ENCODE measurements at places on chromosomes 16 and 17.

GRCh38 chr16:28103516-28104170, 40.1 kb upstream of the GSG1L start:
- no peak for DNase-seq

DNA sequence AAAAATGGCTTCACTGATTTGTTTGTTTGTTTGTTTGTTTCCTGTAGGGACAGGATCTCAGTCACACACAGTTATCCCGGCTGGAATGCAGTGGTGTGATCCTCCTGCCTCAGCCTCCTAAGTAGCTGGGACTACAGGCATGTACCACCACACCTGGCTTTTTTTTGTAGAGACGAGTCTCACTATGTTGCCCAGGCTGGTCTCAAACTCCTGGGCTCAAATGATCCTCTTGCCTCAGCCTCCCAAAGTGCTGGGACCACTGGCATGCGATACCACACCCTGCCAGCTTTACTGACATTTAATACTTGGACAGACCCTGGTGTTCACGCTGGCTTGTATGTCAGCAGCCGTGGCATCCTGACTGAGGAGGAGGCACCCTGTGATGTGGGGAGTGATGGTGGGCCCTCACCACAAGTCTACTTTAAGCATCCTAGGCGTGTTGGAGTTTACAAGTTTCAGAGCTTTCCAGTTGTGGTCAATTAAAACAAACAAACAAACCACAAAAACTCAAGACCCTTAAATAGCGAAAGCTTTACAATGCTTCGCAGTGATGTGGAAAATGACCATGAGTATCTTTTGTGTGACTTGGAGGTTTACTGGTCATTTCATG, 5.1 kb downstream of the ABCA3 start:
- DNase-seq = no peak

DNA sequence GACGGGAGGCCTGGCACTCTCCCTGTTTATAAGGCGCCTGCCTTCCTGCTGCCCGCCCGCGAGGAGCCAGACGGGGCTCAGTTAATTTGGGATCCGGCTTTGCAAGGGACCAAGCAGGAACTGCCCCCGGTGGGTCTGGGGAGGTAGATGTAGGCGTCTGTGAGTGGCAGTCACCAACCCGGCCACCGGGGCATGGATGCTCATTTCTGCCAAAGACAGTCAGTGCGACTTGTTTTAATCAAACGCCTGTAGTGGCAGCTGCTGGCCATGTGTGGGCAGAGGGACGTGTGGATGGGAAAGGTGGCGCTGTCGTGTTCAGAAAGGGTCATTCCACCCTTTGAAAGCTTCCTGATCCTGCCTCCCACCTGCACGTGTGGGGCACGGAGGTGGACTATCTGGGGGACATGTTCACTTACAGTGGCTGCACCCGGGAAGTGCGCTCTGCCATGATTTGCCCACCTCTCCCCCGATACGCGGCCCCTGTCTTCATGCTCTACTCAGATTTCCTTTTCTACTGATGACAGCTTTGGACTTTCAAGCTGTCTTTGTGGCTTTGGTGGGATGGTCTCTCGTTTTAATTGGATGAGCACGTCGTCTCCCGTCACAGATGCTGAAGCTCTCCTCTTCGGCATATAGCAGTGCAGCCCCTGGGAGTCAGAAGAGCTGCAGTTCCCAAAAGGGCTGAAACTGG, 60.3 kb upstream of the CIBAR2 start:
- DNase-seq = peak; percentile 75

DNA sequence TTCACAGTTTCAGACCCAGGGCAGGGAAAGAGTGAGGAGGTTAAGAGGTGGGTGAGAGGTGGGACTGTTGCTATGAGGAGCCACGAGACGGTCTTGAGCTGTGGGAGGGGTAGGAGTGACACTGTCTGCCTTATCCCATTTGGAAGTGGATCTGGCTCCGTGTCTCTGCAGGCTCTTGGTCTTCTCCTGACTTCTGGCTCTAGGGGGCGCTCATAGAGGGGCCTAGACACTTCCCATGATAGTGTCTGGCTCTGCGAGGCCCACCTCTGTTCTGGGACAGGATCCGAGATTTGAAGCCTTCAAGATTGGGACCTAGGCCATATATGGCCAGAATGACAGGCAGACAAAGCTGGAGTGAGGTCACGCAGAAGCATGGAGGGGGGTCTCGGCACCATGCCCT, 204.5 kb downstream of the GSG1L start:
- DNase-seq = peak; percentile 34

GRCh38 chr17:82615084-82616020, 32.9 kb downstream of the WDR45B start:
- no peak for DNase-seq

- DNase-seq = no peak
Measured at GRCh38 chr16:65500007-65500406, 378.1 kb upstream of the CDH11 start.

DNA sequence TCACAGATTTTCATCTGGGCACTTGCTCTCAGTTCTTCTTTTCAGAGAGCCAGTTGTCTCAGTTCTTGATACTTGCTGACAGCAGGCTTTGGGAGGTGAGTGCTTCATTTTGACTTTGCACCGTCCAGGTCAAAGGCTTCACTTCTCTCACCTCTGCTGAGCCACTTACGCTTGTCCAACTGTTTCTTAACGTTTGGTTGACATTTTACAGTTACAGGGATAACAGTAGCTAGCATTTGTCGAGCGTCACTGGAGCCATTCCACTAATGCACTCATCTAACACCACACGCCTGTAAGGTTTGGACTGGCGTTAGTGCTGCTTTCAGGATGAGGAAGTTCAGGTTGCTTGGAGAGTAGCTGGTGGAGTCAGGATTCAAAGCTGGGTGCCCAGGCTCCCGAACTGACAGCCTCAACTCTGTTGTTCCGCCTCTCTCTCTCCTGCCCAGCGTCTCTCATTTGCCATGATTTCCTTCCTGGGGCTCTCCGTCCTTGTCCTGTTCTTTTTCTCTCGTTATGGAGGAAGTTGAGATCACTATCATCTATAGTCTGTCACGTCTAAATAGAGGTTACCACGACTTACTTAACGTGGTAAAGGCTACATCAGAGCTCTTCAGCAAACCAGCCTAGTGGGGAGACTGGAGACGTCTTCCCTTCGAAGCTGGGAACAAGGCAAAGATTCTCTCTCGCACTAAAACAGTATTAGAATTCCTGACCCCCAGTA, 220.8 kb downstream of the RPTOR start:
- no peak for DNase-seq

- DNase-seq = peak; percentile 84
Measured at GRCh38 chr17:42920922-42921321, 20.3 kb downstream of the G6PC1 start.

- no peak for DNase-seq
Measured at GRCh38 chr17:79632432-79632735, 21.5 kb upstream of the RBFOX3 start.

DNA sequence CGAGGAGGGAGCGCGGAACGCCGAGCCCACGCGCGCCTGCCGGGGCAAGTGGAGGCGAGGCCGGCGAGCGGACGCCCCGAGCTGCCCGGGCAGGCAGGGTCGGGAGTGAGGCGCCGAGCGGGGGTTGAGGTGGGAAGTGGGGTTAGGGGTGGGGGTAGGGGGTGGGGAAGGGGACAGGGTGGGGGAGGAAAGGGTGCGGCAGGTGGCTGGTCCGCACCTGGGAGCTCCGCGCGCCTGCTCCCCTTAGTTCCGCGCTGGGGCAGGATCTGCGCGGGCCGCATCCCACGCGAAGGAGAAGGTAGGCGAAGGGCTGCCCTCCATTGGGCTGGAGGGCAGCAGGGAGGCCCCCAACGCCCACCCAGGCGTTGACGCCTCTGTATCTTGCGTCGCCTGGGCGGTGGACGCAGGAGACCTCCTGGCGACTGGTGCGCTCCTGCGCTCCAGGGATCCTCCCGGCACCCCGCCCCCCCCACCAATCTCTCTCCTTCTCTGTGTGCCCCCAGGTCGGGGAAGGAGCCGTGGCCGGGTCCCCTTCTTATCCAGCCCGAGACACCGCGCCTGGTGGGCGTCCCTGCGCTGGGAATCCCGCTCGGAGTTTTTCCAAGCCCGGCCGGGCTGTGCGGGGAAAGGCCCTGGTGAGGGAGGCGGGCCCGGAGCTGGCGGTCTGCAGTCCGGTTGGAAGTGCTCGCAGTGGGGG, 51.3 kb upstream of the AMZ2 start:
- DNase-seq = peak; percentile 43

- DNase-seq = no peak
Measured at GRCh38 chr16:88327561-88328312, 55.0 kb upstream of the ZNF469 start.

- peak; percentile 47 for DNase-seq
Measured at GRCh38 chr17:46264456-46265198, 30.3 kb upstream of the LRRC37A start.

DNA sequence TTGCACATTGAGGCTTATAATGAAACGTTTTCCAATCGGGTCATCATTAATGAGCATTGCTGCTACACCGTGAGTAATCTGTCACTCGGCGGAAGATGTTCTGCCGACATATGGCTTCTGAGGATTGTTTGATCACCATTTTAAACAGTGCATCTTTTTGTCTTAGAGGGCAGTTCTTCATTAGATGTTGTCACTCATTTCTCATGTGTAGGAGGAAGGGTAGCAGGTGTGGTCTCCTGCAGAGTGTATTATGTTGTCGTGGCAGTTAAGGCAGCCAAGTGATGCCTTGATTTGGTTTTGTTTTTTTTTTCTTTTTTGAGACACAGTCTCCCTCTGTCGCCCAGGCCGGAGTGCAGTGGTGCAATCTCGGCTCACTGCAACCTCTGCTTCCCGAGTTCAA, 50.5 kb downstream of the SEC14L1 start:
- DNase-seq = peak; percentile 85

DNA sequence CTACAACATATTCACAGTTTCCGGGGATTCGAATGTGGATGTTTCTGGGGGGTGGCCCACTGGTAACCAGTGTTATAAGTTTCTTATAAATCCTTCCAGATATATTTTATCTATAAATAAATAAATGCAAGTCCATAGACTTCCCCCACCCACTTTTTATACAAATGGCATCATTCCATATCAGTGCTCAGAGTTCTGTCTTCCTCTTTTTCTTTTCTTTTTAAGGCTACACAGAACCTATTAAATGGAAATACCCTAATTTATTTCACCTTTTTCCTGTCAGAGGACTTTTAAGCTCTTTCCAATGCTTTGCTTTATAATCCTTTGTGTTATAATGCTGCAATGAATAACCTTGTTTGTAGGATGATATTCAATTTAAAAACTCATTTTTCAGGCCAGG, 3.8 kb downstream of the LGALS9 start:
- no peak for DNase-seq

GRCh38 chr17:10119203-10120108, 79.0 kb downstream of the GAS7 start:
- no peak for DNase-seq

GRCh38 chr16:30902029-30902972, 5.9 kb downstream of the CTF1 start:
- DNase-seq = peak; percentile 83

GRCh38 chr16:27853651-27854050, 209.9 kb downstream of the GSG1L start:
- DNase-seq = no peak

GRCh38 chr16:19913340-19913645, 28.6 kb upstream of the GPRC5B start:
- no peak for DNase-seq

DNA sequence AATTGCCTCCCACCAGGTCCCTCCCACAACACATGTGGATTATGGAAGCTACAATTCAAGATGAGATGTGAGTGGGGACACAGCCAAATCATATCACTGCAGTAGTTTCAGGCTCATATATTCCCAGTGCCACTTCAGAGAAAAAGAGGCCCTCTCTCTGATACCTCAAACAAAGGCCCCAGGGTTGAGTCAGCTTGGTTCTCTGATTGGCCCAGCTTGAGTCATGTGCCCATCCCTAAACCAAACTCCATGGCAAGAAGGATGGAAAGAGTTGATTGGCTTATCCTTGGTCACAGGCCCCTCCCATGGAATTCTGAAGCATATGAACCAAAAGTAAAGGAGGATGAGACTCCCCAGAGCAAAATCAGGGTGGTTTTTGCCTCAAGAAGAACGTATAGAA, 75.9 kb upstream of the IRX6 start:
- DNase-seq = no peak

- no peak for DNase-seq
Measured at GRCh38 chr16:30353438-30354129, 1.5 kb downstream of the CD2BP2 start.

- DNase-seq = peak; percentile 84
Measured at GRCh38 chr16:13779676-13780075, 140.3 kb upstream of the ERCC4 start.

DNA sequence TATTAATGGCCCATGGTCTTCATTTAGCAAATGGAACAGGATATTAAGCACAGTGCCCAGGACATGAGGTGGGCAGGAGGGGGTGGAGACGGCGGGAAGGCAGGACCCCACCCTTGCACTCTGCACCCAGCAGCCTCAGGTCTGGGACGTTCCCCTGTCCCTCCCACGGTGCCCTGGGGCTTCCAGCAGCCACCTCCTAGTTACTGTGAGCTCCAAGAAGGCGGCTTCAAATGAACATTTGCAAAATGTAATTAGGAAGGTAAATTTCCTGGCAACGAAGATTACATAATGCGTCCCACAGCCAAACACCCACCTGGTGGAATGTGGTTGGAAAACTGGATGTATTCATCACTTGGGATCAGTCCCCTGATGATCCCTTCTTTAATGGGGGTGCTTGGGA, 59.4 kb downstream of the ENGASE start:
- DNase-seq = no peak

- DNase-seq = no peak
Measured at GRCh38 chr17:81644496-81644895, 7.5 kb downstream of the TSPAN10 start.

GRCh38 chr17:75827308-75828075, 16.7 kb downstream of the UNC13D start:
- DNase-seq = peak; percentile 86

DNA sequence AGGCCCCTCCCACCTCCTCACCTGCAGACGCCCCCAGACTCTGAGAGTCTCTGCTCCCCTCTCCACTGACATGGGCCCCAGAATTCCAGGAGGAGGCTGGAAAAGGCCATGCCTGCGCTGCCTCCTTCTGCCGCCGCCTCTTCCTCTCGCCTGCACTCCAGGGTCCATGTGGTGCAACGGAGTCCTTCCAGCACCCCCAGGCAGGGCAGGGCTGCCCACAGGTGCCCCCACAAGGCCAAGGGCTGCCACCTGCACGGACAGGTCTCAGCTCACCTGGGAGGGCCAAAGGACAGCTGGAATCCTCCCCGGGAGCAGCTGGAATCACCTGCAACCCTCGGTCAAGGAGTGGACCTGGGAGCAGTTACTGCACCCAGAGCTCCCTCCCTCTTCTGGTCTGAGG, 194.9 kb downstream of the RBFOX3 start:
- no peak for DNase-seq

DNA sequence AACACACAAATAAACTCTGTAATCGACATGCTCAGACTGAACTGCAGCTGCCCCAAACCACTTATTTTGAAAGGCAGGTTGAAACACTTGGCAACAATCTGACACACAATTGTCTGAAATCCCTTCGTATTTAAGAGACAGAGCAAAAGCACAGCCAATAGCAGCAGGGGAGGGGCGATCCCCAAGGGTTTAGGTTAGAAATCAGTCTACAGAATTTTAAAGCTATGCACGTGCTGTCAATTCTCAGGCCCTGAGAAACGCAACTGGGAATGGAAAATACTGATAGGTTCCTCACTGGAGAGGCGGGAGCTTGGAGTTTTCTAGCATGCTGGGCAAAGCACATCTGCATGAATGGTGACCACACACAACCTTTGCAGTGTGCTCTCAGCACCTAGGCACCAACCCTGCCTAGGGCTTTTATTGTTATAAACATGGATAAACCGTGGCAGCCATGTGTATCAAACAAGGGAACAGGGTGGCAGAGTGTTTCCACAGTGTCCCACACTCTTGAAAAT, 168.0 kb downstream of the AATF start:
- no peak for DNase-seq
